ENCODE measurements at places on chromosomes 3 and 15.

GRCh38 chr3:66177026-66177425, 43.8 kb upstream of the SLC25A26 start:
- DNase-seq = no peak

DNA sequence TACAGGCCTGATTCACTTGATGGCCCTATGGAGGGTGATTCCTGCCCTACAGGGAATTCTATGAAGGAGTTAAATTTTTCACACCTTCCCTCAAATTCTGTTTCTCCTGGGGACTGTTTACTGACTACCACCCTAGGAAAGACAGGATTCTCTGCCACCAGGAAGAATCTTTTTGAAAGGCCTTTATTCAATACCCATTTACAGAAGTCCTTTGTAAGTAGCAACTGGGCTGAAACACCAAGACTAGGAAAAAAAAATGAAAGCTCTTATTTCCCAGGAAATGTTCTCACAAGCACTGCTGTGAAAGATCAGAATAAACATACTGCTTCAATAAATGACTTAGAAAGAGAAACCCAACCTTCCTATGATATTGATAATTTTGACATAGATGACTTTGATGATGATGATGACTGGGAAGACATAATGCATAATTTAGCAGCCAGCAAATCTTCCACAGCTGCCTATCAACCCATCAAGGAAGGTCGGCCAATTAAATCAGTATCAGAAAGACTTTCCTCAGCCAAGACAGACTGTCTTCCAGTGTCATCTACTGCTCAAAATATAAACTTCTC, 43.6 kb downstream of the BLM start:
- no peak for DNase-seq

DNA sequence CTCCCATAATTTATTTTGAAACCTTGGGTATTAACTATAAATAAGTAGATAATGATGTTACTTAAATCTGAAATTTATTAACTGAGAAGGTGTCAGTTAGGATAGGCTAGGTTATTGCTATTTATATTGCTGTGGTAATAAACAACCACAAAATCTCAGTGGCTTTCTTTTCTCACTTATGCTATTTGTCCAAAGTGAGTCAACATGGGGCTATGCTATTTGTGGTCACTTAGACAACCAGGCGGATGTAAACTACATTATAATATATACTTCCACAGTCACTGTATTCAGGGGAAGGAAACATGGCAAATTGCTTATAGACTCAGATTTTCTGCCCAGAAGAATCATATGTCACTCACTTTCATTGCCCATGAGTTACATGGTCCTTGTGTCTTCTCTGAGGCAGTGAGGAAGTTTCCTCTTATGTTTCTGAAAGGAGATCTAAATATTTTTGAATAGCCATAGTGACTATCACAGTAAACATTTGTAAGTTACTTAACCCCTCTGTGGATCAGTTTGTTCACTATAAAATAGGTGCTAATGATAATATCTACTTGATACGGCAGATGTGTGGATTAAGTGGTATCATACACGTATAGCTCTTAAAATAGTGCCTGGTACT, 19.8 kb downstream of the HMG20A start:
- no peak for DNase-seq

GRCh38 chr15:33298631-33299030, 12.1 kb upstream of the RYR3 start:
- no peak for DNase-seq

DNA sequence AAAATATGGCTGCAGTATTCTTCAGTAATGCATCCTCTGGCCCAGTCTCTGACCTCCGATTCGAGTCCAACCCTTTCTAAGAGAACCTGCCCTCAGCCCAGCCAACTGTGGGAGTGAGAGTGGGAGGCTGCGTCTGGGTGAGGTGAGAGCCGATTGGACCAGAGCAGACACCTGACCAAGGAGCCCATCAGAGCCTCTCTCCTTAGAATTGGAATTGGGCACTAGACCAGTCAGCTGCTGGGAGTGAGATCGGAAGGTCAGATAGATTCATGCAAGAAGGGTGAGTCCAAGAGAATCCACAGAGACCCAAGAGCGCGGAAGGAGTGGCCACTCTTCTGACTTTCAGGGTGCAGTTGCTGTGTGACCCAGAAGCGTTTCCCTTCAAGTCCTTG, 10.2 kb downstream of the RASL12 start:
- DNase-seq = no peak

DNA sequence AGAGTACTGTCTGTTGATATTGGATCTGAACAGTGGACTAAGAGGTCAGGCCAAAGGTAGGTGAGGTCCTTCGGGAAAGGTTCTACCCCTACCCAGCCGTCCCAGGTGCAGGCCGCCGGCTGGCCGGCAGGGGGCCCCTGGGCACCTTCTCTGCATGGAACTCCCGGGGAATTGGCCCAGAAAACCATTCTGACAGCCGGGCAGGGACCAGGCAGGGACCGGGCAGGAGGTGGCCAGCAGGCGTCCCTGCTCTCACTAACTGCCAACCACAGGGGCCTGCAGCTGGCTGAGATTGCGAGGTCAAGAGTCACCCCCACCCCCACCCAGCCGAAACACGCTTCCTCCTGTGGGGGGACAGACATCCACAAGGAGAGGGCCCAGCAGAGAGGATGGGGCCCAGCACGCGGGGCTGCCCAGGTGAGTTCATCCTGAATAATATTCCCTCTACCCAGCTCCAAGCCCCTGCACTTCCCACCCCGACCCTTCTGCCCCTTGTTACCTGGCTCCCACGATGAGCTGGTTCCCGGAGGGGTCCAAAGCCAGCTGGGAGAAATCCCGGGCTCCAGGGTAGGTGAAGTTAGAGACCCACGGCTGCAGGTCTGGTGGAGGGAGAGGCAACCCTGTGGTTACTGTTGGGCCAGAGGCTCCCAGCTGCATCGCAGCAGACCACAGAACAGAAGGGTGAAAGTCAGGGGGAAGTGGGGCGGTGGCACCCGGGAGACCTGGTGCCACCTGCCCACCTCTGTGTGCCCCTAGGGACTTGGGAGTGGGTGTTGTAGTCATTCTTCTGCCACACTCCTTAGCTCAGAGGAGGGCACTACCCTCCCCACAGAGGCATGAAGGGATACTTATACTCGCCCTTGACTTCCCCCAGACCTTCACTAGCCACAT, 84.4 kb downstream of the SEMA5B start:
- peak; percentile 76 for DNase-seq

GRCh38 chr15:39828374-39828931, 45.8 kb upstream of the FSIP1 start:
- DNase-seq = no peak

DNA sequence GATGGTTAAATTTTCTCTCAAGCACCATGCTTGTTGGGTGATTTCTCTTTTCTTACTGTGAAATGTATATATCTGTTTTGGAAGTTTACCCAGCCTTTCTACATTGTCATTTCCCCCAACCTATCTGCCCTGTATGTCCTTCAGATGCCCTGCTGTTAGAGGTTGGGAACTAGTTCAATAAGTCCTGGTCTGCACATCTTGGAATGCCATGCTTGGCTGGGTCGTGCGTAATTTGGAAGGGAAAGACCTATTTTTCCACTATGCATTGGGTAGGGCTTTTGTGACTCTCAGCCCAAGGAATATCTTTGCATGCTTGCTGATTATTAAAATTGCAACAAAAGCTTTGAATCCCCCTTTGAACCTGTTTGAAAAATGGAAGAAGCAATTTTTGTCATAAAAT, 63.8 kb downstream of the TRIM71 start:
- DNase-seq = no peak

All from sciatic nerve (tissue), 2 donors.